ENCODE measurements at places on chromosomes 1 and 21. TPM values are rescaled to one million over a fixed set of nuclear protein-coding genes. Genes with fewer than 3 reads are reported as not detected.

GRCh38 chr1:11764115-11764514 lies 2.1 kb downstream of the C1orf167 start:
- DNase-seq: no peak

CYP4X1 gene
- not detected for total RNA-seq

DNA sequence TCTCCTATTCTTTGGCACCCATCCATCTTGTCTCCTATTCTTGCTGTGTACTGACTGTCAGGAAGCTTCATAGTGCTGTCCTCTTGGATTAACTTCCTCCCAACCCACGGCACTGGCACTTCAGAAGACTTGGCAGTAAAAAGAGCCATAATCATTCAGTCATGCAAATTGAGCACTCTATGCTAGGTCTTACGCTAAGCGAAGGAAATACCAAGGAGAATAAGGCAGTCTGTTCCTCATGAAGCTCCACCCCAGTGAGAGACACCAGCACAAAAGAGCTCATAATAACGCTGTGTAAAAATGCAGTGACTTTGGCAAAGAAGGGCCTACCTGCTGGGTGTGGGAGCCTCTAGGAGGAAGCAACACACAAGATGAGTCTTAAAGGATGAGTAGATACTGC lies 67.1 kb downstream of the GFI1 start:
- DNase-seq: no peak

C1orf94 gene
- total RNA-seq: not detected

GRCh38 chr1:118811156-118811555 lies 177.0 kb downstream of the TBX15 start:
- no peak for DNase-seq

GRCh38 chr1:69203166-69203565 lies 364.6 kb upstream of the LRRC7 start:
- no peak for DNase-seq

DNA sequence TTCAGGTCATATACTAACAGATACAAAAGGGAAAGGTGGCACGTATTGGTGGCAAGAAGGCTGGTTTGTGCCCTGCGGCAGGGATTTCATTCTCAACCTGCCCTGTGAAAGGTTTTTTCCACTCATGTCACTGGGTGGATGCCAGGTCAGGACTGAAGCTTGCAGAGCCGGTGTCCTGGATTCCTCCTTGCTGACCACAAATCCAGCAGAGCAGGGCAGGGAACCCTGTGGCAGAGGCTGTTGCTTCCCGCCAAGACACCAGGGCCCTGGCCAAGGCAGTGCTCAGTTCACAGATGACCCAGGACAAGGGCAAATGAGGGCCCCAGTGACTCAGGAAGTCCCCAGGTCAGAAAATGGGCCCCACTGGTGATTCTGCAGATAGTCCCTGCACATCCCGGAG lies 16.4 kb downstream of the BSND start:
- no peak for DNase-seq

SFN gene
- total RNA-seq: 0.32 TPM

CD53 gene
- not detected for total RNA-seq

DNA sequence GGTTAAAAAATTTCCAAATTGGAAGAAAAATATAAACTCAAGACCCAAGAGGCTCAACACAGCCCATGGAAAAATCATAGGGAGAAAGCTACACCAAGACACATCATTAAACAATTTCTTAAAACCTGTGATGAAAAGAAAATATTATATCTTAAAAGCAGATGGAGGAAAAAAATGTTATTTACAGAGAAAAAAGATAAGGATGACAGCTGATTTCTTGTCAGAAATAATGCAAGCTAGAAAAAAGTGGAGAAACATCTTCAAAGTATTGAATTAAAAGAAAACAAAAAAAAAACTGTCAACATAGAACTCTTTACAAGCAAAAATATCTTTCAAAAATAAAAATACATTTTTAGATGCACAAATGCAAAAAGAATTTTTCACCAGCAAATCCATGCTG lies 930.5 kb downstream of the ADGRL2 start:
- DNase-seq: no peak

GRCh38 chr1:89659322-89660081 lies 26.6 kb downstream of the LRRC8C start:
- no peak for DNase-seq

- DNase-seq: no peak
These were observed 32.3 kb downstream of the PABPC4 start for GRCh38 chr1:39544327-39544726.

DNA sequence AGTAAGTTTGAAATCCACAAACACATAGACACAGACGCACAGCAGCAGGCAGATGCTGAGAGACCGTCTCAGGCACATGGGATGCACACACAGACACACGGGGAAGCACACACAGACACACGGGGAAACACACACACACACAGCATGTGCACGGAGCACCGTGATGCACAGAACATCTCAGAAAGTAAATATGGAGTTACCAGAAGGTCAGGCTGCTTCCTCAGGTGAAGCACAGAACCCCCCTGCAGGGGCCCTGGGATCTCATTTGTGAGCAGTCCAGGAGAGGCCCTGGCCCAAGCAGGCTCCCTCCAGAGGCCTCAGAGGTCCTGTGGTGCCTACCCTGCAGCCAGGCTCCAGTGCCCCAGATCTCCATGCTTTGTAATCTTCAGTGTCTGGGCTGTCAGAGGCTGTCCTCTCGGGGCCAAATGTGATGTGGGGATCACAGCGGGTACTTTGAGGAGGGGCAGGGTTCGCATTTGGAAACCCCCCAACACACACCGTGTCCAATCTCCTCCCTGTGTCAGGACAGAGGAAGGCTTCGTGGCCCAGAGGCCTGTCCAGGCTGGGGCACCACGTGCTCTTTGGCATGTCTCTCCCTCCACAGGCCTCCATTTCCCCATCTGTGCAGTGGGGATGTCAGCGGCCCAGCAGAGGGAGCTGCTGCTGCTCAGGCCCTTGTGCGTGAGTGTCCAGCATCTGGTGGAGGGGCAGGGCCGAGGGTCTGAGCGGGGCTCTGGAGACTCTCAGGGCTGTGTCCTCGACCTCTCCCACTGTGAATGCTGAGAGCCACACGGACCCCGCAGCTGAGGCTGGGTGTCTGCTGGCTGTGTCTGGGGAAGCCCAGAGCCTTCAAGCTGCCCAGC lies 23.0 kb upstream of the PRSS38 start:
- no peak for DNase-seq

FALEC gene
- 1.3 TPM for total RNA-seq

SHISAL2A gene
- not detected for total RNA-seq

KIF17 gene
- total RNA-seq: 2.2 TPM

DNA sequence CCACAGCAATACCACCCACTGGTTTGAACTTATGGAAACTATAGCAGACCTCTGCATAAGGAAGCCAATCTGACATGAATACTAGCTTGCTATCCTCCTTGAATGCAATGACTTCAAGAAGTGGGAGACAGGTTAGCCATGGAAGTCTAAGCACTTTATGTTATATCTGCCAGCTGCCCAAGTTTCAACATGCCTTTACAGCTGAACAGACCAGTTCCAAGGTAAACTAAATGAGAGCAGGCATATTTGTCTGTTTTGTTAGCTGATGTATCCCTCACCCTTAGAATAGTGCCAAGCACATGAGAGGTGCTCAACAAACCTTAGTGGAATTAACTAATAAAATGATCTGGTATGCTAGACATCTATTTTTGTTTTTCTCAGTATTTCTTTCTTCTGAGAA lies 65.1 kb downstream of the ALG14 start:
- DNase-seq: no peak

DNA sequence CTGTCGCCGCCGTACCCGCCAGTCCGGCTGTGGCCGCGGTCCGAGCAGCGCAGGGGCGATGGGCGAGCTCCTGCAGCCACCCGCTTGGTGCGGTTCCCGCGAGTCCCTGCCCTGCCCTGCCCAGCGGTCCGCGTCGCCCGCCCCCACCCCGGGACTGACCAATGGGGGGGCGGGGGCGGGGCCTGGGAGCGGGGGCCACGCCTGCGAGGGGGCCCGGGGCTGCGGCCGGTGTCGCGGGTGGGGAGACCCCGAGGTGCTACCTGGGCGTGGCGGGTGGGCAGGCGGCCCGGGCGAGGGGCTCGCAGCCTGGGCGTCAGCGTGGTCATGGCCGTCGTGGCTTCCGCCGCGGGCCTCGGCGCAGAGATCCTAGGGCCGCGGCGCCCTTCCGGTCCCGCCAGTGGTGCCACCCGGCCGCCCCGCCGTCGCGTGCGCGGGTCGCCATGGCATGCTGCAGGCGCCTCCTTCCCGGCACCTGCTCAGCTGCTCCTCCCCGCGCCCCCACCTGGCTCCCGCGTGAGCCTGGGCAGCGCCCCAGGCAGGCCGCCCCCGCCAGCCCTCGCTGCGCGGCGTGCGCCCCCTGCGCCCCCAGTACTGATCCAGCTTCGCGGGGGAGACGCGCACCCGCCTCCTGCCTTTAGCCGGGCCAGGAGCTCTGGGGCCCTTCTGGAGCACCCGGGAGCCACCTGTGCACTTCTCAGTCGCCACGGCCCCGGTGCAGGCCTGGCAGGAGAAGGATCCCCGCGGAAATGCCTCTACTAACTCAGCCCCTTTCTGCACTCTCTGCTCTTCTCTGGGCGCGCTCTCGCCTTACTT lies at the start of gene BMP8B:
Gene BMP8B, minus strand, starts transcription at position 108 of the 813 bp plus-strand sequence. CDS start 380 bp downstream, outside the sequence.
- DNase-seq: peak; percentile 22

GRCh38 chr1:96792220-96792619 lies 70.6 kb downstream of the PTBP2 start:
- no peak for DNase-seq

GRCh38 chr1:6918186-6918924 lies 133.1 kb downstream of the CAMTA1 start:
- DNase-seq: peak; percentile 44

- DNase-seq: no peak
These were observed 34.0 kb downstream of the MX1 start for GRCh38 chr21:41459884-41460534.

GRCh38 chr1:178619042-178619927 lies 105.8 kb upstream of the RALGPS2 start:
- no peak for DNase-seq

GRCh38 chr21:34523019-34523555 lies 11.1 kb upstream of the KCNE1 start:
- DNase-seq: no peak

KCNE2 gene
- not detected for total RNA-seq

GRCh38 chr1:180603850-180604226 lies 28.0 kb upstream of the XPR1 start:
- no peak for DNase-seq

L1TD1 gene
- under 0.01 TPM for total RNA-seq

DNA sequence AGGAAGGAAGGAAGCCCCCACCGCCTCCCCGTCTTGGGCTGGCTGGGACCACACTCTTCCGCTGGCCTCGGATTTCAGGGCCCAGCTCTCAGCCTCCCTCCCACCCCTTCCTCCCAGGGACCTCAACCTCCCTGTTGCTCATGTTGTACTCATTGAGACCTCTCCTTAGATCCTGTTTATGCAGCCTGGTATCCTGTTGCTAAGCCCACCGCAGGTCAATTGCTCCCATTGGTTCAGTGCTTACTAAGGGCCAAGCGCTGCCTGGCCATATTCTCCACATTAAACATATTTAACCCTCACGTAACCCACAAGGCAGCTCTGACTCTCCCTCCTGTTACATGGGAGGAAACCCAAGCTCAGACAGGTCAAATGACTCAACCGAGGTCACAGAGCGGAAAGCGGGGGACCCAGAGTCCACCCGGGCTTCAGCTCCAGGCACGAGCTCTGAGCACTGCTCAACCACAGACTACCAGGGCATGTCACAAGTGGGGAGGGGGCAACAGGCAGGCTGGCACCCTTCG lies 23.2 kb upstream of the H6PD start:
- peak; percentile 89 for DNase-seq

Data from fibroblast of villous mesenchyme (primary cell).